ENCODE measurements at places on chromosomes 2 and 18.

DNA sequence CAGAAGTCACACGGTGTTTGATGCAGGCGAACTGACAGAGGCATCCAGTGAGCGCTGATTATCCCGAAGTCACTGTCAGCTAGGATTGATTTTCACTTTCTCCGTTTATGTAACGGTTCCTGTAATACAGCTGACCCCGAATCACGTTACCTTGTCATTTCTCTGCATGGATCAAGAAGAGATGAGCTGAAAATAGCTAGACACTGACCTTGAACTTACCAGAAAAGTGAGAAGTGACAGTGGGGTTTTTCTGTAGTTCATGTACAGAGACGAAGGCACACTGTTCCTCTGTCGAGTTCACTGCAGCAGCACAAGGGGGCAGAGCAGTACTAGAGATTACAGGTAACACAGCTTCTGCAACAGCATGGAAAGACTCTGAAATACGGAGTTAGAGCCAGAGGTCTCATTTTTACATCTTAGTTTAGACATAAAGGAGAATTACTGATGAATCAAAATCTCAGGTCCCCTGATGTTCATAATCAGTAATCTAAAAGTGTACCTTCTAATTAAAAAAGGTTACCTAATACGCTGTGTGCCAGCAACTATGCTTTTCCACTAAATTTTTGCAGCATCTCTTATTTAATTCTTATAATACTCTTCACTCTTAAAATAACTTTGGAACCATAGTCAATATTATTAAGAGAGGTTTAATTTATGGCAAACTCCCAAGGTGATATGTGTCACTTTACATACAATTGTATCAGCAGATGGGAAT lies 33.1 kb downstream of the ARHGAP15 start:
- DNase-seq: peak; percentile 53

GRCh38 chr2:136328207-136328795 lies 210.4 kb upstream of the CXCR4 start:
- no peak for DNase-seq

- no peak for DNase-seq
Measured at GRCh38 chr2:62309465-62310091, 113.7 kb downstream of the B3GNT2 start.

- DNase-seq: no peak
Measured at GRCh38 chr2:76075126-76075525, 364.4 kb upstream of the GCFC2 start.

DNA sequence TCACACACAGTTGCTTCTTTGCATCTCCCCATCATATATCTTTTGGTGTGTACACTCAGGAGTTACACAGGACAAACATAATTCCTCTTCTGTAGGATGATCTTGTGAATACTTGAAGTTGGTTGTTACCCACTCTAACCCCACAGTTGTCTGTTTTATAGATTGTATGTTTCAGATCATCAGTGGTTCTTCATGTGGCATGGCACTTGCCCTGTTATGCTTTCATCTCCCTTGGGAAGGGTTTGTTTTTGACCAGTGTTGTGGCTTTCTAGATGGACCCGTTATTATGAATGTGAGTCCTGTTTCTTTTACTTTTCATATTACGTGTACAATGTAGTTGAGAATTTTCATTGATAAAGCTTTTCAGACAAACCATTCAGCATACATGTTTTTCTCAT lies 82.0 kb downstream of the ZNF407 start:
- no peak for DNase-seq

- no peak for DNase-seq
Measured at GRCh38 chr18:74861154-74861553, 263.5 kb downstream of the ZNF407 start.

GRCh38 chr2:109372171-109372568 lies 241.6 kb downstream of the SEPTIN10 start:
- DNase-seq: no peak

GRCh38 chr2:176769021-176769420 lies 443.6 kb upstream of the HNRNPA3 start:
- DNase-seq: no peak

GRCh38 chr18:74524097-74524496 lies 10.2 kb upstream of the CNDP1 start:
- peak; percentile 55 for DNase-seq

DNA sequence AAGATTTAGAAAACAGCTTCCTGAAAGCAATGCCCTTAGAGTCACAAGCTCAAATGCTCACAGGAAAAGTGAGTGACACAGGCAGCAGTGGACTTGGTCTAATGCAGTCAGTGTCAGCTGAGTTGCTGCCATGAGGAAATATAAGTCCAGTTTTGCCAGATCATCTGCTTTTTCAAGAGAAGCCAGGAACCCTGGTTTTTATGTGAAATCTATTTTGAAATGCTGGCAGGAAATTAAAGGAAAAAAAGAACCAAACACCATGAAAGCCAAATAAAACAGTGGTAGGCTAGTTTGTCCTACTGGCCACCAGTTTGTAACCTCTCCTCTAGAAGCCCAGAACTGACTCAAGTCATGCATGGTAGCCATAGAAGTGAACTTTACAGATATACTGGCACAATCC lies 109.2 kb downstream of the THADA start:
- no peak for DNase-seq

DNA sequence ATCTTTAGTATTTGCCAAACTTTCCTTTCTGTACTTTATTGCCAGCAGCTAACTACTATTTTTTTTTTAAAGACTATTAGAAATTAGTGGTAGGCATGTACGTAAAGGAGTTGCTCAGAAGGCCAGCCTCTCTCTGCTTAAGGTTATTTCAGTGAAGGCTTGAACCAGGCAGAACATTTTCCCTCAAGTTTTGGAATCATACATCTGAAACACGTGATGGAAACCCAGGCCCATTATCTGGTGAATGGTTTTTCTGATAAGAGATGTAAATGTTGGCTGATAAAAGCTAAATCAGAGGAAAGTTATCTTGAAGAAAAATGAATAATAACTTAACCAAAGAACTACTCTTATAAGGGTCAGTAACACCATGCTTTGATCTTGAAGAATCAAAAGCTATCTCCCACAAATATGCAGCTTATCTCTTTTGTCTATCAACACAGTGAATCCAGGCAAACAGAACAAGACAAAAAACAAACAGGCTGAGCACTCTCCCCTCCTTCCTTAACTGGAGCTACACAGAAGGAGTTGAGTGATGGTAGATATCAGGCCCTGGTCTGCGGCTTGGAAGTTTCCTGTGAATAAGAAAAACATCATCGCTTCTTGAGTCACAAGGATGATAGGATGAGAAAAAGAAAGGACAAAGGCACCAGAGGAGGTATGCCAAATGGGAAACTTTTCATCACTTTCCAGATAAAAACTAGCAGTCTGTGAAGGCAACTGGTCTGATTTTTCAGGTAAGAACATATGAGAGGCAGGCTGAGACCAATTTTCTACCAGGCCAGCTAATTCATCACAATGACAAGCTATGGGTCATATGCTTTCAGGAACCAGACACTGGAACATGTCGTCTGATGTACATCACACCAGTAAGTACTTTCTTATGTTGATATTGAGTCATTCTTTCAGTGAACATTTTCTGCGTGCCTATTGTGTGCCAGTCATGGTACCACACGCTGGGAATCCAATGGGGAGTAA lies 88.4 kb upstream of the STK17B start:
- DNase-seq: no peak

GRCh38 chr18:40355726-40356125 lies 1599.3 kb upstream of the PIK3C3 start:
- no peak for DNase-seq

DNA sequence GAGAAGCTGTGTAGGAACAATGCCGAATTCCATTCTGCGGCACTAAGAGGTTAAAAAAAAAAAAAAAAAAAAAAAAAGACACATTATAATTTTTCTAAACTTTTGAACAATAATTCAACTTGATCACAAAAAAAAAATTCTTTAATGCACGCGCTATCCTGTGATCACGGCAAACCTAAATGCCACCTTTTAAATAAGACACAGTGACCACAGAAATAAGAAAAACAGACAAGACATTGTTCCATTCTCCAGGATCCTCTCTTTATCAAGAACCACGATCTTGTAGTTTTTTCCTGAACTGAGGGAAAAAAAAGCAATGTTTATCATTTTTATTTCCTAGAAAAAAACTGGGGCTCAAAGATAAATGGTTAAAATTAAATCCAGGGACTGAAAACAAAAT lies 9.4 kb downstream of the SUCLG1 start:
- no peak for DNase-seq

- no peak for DNase-seq
Measured at GRCh38 chr2:218430721-218431120, 11.8 kb downstream of the VIL1 start.

- no peak for DNase-seq
Measured at GRCh38 chr2:37917281-37918228, 7.5 kb upstream of the RMDN2 start.

DNA sequence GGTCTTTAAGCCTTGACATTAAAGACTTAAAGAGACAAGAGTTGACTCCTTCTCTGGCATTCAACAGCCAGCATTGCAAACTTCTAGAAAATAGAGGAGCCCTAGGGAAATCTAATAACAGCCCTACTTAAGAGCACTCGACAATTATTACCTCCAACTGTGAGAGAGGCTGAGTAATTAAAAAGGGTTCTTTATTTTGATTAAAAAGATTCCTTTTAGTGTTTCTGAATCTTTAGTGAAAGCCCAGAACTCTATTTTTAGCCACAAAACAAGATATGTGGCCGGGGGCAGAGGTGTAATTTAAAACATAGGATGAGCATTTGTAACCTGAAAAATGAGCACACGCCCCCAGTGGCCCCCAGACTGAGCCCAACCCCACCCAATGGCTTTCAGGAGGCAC lies 222.3 kb downstream of the SMAD2 start:
- no peak for DNase-seq

DNA sequence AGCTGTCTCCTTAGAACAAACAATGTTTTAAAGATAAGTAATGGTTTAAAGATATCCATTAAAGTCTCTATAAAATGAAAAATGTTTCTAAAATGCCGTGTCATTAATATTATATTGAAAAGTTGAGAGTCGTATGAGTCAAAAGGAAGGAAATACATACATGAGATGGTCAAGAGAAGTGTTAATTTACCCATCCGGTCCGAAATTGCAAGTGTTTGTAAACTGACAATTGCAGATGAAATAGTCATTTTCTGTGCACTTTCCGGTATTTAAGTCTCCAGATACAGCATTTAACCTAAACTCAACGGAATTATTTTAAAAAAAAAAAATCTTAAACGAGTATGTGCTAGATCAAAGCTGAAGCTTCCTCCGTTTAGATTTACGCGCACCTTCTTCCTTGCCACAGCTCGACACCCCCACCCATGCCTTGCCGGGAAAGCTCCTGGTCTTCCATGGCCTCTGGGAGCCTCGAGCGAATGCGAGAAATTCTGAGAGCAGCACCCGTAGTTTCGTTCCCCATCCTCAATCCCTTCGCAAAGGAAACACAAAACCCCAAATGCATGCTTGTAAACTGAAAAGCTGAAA lies 1.8 kb downstream of the DSC3 start:
- DNase-seq: no peak

- DNase-seq: no peak
Measured at GRCh38 chr2:14717131-14717530, 84.6 kb downstream of the LRATD1 start.

GRCh38 chr2:3044587-3045317 lies 332.9 kb downstream of the EIPR1 start:
- DNase-seq: no peak

DNA sequence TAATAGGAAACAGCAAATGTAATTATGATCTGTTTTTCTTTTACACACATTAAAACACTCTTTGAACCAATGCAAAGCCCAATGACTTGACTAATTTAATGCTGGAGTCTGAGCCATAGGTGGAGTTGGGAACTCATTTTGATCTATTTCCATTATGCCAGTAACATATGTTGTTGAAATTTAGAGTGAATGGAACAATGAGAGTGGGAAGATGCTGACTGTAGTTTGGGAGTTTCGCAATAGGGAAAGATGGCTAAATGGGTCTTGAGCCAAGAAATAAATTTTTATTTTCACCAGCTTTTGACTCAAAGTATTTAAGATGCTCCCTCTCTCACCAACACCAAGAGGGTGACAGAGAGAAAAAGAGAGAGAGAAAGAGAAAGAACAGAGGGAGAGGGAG lies 246.7 kb downstream of the DLGAP1 start:
- no peak for DNase-seq

- DNase-seq: no peak
Measured at GRCh38 chr2:202187570-202187969, 50.8 kb downstream of the SUMO1 start.

DNA sequence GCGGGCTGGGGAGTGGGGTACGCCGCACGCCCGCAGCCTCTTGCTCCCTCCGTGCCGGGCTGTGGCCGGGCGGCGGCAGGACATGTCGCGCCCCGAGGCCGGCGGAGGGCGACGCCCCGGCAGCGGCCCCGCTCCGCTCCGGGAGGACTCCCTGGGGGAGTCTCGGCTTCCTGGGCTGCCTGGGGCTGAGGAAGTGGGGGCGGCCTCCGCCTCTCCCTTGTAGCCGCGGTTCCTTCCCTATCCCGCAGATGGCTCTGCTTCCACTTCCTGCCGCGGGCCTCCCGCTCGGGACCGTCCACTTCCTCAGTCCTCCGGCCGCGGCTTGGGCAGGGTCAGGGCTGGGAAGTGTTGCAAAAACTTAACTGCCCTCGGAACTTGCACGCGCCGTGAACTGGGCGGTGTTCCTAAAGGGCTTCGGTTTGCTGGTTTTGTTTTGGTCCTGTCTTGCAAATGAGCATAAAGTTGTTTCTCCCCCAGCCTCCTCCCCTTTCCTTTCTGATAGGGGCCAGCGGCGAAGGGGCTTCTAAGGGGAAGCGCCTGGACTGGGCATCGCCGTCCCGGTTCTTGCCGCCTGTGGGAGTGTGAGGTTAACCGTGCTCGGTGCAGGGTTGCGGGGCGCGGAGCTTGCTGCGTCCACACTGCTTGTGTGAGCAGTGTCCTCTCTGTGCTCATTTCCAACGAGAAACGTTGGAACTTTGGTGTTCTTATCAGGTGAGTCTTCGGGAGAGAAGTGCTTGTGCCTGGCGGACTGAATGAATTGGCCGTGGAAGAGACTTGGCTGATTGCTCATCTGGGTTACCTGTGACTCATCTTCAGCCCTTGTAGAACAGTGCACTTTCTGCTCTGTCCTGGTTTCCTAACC lies 600 bp downstream of the RALB start:
- DNase-seq: no peak

- no peak for DNase-seq
Measured at GRCh38 chr2:228590681-228591080, 409.2 kb upstream of the SPHKAP start.

DNA sequence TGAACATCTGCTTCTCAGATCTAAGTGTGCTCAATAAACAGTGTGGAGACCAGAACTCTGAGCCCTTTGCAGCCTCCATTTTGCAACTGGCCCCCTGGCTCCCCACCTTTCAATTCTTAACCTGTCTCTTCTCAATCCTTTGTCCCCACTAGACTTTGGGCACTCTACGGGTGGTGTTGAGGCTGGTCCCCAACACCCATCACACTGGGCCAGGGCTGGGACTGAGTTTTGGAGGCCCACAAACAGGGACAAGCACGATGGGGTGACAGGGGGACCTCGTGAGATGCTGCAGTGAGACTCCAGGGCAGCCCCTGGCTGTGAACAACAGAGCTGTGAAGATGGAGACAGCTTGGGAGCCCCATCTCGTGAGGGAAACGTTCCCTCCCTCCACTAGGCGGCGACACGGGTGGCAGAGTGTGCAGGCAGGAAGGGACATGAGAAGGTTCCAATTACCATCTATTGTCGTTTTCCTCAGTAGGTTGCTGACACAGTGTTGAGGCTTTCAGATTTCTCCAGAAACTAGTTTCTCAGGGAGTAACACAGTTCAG lies 1.2 kb downstream of the ANKMY1 start:
- no peak for DNase-seq

- no peak for DNase-seq
Measured at GRCh38 chr2:127637725-127638252, 8.2 kb upstream of the GPR17 start.

GRCh38 chr2:121104721-121105141 lies 180.3 kb downstream of the TFCP2L1 start:
- no peak for DNase-seq

- DNase-seq: no peak
Measured at GRCh38 chr2:860259-860855, 90.3 kb upstream of the SNTG2 start.
